ENCODE measurements at places on chromosomes 1 and 21. TPM values are rescaled to one million over a fixed set of nuclear protein-coding genes. Genes with fewer than 3 reads are reported as not detected.

SELE gene
- 1.9 TPM for total RNA-seq

ASPM gene
- total RNA-seq: 17.7 TPM

MTARC2 gene
- 12.2 TPM for total RNA-seq

F11R gene
- total RNA-seq: 114 TPM

SAMD11 gene
- total RNA-seq: 313 TPM

ST6GALNAC5 gene
- total RNA-seq: 18.6 TPM

SPATA21 gene
- total RNA-seq: not detected

TACSTD2 gene
- 25.0 TPM for total RNA-seq

MYCL gene
- 25.0 TPM for total RNA-seq

AKR7A3 gene
- 3.1 TPM for total RNA-seq

TESK2 gene
- 4.3 TPM for total RNA-seq

GJA4 gene
- not detected for total RNA-seq

ESRRG gene
- 12.7 TPM for total RNA-seq

SMIM34 gene
- total RNA-seq: not detected

DNA sequence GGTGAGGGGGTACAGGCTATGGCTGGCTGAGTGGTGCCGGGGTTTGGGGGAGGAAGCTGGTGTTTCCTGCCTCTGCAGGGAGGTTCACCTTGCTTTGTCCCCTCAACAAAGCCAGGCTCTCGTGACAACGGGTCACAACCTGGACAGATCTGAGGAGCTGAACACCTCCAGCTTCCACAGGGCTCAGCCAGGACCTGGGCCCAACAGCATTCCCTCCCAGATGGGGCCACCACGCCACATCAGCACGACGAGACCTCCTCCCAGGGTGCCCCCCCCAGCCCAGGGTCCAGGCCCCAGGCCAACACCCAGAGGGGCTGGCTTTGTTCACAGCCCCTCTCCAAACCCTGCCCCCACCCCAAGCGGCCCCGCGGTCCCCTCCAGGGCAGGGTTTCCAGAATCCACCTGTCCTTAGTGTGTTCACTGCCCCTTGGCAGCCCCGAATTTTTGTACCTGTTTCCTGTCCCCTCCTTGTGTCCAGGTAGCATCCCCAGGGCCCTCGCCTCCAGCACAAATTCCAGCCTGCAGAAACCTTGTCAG lies 34.7 kb downstream of the UBE2G2 start:
- no peak for DNase-seq

DNA sequence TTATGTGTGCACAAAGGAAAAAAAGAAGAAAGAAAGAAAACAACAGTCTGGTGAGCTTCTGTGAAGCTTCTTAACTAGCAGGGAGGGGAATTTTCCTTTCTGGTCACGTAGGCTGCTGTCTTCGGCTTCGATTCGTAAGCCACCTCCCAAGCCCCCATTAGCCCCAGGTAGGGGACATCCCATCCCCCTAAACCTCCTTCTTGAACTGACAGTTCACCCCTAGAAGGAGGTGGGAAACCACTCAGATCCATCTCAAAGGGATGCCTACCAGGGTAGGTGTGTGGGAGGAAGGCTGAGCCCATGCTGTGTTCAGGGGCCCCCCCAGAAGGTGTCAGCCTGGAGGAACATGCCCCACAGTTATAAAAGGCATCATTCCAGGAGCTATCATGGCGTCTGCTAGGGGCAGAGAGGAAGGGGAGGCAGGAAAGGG lies 25.8 kb downstream of the CD247 start:
- DNase-seq: no peak

- no peak for DNase-seq
Measured at GRCh38 chr21:46205766-46206162, 21.5 kb upstream of the SPATC1L start.

- DNase-seq: no peak
Measured at GRCh38 chr1:207849646-207850045, 61.3 kb downstream of the CD34 start.

DNA sequence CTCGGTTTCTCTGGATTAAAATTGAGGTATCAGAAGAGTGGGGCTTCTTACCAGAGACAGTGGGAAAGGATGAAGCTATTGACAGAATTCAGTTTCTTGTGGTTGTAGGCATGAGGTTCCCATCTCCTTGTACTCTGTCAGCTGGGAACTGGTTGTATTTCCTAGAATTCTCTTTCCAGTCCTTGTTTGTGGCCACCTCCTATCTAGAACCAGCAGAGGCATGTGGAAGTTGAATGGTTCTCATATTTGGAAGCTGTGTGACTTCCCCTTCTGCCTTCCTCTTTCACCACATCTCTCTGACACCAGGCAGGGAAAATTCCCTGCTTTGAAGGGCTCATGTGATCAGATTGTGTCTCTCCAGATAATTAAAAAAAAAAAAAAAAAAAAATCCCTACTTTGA lies 457.7 kb upstream of the ADAMTS5 start:
- no peak for DNase-seq

- no peak for DNase-seq
Measured at GRCh38 chr1:18336801-18337200, 143.9 kb upstream of the KLHDC7A start.

DNA sequence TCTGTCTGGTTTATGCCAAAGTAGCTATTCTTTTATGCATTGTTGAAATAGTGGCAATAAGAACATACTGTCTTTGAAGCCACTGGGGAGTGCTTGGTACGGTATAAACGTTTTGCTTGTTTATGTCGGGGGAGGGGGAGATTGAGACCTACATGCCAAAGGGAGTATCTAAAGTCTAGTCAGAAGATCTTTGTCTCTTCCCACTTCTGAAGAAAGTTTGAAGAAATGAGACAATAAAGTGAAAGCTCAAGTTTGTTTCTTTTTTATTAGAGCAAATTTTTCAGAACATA lies 6.8 kb downstream of the AKIRIN1 start:
- no peak for DNase-seq

GRCh38 chr1:16130827-16131226 lies 25.0 kb downstream of the EPHA2 start:
- no peak for DNase-seq

DNA sequence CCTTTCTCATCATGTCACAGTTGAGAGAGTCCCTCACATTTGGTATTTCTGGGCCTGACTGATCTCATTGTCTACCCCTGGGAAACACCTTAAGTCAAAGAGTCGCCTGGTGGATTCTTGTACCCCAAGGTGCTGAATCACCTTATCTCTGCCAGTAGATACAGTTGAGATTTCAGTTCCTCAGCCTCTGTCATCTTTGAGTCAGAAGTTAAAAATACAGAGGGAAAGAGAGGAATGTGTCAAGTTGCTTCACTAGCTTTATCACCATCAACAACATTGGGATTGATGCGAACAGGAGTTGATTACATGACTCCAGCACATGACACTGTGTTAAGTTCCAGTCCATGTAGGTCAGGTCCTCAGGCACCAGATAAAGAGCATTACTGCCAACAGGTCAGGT lies 513.0 kb downstream of the NUF2 start:
- DNase-seq: no peak

DNA sequence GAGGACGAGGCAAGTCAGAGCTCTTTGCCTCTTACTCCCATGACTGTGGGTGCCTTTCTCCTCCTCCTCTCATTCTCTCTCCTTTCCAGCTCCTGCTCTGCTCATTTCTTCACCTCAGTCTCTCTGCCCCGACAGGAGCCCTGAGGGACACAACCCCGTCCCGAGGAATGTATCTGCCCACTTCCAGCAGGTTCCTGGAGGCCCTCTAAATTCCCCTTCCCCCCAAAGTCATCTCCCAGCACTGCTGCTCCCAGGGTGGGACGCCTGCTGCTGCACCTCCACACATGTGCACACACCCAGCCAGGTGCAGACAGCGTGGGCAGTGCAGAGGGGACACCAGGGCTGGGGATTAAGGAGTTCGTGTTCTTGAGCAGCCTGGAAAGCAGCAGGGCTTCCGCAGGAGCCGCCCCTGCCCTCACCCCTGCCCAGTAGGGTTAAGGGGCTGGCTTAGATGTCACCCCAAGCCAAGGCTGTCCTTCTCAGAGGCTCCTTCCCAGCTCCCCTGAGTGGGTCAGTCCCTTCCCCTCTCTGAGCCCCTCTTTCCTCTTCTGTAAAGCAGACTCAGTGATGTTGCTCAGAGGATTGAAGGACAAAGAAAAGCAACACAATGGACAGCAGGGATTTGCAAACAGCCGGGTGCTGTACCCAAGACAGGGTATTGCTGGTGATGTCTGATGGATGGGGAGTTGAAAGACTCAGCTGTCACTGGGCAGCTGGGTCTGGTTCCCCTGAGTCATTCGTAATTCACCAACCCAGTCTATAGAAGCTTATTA lies 346.0 kb downstream of the MATN1 start:
- no peak for DNase-seq

GRCh38 chr1:114756009-114756892 lies 1.5 kb downstream of the CSDE1 start:
- no peak for DNase-seq

DNA sequence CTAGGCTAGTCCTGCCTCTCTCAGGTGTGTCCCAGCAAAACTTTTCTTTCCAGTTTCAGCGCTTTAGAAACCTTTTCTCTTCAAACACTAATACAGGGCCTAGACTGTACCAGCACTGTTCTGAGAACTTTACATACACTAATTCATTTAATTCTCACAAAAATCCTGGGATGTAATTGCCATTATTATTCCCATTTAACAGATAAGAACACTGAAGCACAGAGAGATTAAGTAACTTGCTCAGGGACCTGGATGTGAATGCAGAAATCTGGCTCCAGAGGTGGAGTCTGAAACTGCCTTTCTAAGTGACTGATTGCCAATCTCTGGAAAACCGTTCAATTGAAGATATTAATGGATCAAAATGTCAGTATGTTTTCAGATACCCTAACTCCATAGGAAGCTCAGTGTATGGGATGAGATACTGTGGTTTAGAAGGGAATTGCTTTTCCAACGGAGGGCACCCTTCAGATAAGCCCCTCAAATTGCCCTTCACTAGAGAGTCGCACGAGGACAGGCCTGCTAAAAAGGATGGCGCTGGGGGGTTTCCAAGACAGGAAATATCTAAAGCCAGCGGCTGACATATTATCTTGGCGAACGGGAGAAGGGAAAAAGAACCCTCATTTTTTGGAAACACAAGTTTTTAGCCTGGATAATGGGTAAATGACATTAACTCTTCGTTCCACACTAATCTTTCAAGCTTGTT lies 698 bp upstream of the UCK2 start:
- no peak for DNase-seq

DNA sequence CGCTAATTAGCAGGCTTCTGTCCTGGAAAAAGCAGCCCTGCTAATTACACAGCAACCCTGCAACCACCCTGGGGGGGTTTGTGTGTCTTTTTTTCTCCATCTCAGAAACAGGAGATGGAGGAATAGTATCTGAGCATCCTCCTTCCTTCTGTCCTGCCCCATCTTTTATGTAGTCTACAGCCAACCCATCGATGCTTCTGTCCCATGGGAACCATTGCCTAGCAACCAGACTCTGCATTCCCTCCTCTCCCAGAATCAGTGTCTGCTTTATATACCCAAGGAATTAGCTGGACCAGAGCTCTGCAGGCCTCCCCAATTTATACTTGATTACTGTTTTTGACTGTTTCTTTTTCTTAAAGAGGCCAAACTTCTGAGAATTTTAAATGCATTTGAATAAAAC lies 35.1 kb downstream of the LRRC38 start:
- no peak for DNase-seq

GRCh38 chr1:2036287-2036686 lies 13.9 kb upstream of the PRKCZ start:
- no peak for DNase-seq

DNA sequence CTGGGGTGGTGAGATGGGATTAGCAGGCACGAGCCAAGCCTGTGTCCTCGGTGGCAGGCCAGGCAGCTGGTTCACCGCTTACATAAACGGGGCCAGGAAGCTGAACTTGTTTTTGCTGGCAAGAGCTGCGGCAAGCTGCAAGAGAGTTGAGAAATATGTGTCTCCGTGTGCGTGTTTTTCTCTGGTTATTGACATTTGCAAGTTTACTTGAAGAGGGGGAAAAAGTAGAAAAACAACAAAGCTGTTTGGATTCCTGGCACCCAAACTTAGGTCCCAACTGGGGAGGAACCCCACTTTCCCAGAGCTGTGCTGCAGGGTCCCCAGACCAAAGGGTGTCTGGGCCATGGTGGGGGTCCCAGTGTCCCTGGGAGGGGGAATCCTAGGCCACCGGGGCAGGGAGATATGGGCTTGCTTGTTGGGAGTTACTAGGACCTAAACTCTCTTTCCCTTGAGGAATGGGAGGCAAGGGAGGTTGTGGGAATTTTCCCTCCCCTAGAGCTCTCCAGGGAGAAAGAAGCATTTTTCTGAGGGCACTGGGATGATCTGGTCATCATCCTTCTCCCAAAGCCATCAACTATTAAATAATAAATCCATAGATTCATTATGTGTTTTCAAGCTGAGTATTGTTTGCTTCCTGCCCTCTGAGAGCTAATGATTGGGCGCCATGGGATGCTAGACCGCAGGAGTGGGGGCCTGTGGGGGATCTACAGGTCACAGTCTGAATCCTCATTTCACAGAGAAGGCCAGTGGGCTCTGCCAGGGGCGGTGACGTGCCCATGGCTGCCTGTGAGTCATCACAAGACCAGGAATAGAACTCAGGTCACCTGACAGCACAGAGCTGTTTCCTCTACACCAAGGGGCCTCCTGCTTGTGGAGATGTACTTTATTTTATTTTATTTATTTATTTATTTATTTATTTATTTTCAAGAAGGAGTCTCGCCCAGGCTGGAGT lies 14.8 kb downstream of the IL6R start:
- DNase-seq: no peak

GRCh38 chr1:187883356-187883755 lies 1054.6 kb downstream of the PLA2G4A start:
- no peak for DNase-seq

GRCh38 chr1:157099633-157100009 lies at the start of gene ETV3L:
Gene ETV3L (minus strand): TSS chr1:157099808. CDS start chr1:157099523, 285 bp downstream.
- DNase-seq: no peak

DNA sequence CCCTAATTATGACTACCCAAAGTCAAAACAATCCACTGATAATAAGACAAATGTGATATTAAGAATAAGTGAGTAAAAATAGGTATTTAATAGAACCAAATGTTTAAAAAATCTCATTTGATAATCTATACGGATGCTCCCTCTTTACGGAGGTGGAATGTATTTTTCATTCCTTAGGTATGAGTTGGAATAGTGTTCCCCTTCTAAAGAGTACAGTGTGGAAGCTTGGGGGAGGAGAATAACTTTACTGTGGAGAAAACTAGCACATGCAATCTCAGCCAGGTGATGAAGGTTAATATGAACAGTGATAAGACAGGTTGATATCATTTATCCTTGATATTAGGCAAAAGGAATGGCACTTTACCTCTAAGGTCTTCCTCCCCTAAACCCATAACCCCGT lies 74.6 kb downstream of the GPR88 start:
- DNase-seq: no peak

GRCh38 chr1:163877016-163877415 lies 555.3 kb downstream of the NUF2 start:
- no peak for DNase-seq

- no peak for DNase-seq
Measured at GRCh38 chr1:66767626-66768025, 15.4 kb downstream of the DYNLT5 start.

- no peak for DNase-seq
Measured at GRCh38 chr1:187476671-187477070, 647.9 kb downstream of the PLA2G4A start.

All from mesothelial cell of epicardium (in vitro differentiated cells).